ENCODE measurements at places on chromosomes 7 and 10.

GRCh38 chr7:90675982-90676381 is 79.9 kb downstream of the CDK14 start:
- DNase-seq, result no peak

DNA sequence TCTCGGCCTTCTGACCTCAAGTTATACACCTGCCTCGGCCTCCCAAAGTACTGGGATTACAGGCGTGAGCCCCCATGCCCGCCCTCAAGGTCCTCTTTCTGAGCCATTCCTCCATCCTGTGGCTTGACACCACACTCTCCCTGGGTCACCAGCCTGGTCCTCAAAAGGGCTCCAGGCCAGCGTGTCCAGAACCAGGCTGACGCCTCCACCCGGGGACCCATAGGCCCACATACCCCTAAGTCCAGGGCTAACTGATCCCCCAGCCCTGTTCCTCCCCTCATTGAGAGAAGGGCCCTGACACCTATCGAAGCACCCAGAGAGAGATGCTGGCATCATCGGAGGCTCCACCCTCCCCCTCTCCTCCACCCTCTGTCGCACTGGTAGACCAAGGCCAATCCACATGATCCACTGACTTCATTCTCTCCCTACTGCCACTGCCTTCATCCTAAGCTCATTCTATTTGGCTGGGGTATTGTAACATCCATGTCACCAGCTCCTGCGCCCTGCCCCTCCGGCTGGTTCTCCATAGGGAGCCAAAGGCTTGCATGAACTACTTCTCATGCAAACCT is 46.7 kb downstream of the TMEM270 start:
- DNase-seq, result no peak

DNA sequence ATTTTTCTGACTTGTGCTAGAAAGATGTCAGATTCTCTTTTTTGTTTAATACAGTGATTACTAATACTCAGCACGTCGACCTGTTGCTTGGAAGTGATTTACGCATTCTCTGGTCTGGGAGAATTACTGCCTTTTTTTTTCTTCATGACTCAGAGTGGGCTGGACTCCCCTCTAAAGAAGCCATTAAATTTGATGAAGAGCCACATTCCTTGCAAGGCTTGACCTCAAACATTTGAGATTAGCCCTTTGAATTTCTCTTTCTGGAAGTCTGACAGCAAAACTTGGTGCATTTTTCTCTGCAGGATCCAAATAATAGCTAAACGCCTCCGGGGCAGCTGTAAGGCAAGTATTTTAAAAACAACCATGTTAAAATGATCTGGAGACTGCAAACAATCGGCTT is 171.6 kb downstream of the GALNT17 start:
- DNase-seq, result no peak

GRCh38 chr7:51214098-51214497 is 102.5 kb downstream of the COBL start:
- no peak for DNase-seq

DNA sequence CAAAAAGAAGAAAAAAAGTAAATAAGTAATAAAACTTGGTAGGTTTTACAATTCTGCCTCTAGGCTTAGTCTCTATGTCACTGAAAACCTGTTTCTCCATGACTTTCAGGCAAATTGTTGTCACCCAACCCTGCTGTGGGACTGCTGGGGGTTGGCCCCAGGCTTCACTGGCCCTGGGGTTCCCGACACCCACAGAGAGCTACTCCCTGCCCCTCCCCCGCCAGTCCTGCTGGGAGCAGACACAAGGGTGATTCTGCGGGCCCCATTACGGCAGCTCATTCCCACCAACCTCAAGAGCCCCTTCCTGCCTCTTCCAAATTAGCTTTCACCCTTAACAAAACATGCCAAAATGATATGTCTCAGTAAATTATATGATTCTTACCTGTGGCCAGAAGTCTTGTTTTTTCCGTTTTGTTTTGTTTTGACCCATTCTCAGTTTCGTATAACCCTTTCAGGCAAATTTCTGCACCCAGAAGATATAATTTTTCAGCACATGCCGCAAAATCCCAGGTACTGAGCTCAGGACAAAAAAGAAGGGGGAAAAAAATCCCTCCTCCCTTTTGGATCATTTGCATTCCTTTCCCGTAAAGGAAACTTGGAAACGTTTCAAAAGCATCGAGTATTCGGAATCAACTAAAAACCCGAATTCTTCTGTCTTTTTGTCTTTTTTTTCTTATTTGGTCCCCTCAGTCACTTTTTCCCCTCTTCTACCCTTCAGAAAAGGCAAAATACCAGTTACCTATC is 27.8 kb downstream of the CHST15 start:
- no peak for DNase-seq

- no peak for DNase-seq
Observed at GRCh38 chr7:36749282-36749960, 25.1 kb upstream of the AOAH start.

- DNase-seq, result no peak
Observed at GRCh38 chr10:72952642-72953158, 1.9 kb downstream of the PLA2G12B start.

DNA sequence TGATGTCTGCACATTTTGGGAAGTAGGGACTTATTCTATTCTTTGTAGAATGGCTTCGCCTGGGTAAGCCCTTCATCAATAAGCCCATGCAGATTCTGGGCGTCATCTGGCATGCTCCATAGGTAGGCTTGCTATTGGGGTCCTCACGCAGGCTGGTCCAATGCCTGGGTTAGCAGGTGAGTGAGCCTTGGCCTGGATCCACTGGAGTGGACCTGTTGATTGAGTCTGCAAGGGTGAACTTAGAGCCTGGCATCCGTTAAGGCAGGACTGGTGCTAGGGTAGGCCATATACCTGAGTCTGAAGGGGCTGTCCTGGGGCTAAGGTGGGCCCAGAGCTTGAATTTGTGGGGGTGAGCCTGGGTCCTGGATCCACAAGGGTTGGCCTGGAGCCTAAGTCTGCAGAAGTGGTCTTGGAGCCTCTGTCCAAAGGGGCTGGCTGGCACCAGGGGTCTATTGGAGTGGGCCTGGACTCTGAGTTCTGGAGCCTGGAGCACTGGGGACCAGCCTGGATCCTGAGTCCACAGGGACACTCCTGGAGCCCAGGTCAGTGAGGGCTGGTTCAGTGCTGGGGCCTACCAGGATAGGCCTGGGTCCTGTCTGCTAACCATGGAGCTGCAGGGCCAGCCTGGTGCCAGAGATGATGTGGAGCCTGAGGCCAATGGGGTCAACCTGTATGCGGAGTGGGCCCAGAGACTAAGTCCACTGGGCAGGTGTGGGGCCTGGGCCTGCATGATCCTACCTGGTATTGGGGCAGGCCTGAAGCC is 297.7 kb downstream of the PTPRN2 start:
- DNase-seq, result no peak

DNA sequence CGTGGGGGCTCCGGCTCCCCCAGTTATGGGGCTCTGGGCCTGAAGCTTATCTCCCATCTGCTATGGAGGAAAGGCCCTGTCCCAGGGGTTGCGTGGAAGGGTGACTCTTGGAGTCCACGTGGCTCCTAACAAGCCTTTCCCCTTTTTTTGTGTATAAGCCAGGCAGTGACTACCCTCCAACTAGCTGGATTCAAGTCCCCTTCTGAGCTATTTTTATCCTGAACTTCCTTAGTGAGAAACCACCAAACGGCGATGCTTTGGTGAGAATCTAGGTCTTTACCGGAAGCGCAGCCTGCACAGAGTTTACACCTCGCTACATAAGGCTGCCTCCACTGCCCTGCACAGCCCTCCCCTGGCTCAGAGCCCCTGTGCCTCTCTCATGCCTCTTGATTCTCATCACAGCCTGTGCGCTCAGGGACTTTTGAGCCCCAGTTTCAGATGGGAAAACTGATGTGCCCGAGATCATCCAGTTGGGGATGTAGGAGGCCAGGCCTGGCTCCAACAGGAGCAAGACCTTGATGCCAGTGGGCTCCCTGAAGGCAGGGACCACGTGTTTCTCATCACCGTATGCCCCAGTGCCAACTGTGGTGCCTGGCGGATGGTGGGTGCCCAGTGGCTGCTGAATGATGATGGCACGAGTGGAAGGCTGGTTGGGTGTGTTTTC is 102.3 kb upstream of the PPIF start:
- DNase-seq, result no peak

GRCh38 chr7:155104913-155105312 is 34.8 kb downstream of the HTR5A start:
- DNase-seq, result no peak

DNA sequence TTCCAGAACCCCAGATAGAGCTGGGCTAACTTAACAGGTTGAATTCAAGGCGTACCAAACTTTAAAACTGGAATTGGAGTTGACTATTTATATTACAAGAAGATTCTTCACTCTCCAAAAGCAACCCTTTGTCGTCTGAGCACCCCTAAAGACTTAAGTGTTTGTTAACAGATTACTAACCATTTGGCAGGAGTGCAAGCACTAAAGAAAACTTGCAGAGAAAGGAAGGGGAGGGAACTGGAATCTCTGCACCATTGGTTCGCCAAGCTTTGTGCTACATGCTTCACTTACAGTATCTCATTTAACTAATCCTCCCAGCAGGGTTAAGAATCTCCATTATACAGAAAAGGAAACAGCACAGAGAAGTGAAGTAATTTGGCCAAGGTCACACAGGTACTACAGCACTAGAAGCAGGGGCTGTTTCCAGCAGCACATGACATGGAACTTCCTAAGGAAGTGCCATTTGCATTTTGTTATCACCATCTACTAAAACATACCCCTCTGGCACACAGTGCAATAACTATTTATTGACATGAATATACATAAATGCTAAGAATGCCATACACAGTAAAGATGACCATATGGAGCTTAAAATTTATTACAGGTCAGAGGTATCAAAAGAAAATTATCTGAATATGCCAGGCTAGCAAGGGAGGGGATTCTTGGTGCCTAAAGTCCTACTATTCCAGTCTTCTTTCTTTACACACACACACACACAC is 201.2 kb downstream of the KCNMA1 start:
- no peak for DNase-seq

DNA sequence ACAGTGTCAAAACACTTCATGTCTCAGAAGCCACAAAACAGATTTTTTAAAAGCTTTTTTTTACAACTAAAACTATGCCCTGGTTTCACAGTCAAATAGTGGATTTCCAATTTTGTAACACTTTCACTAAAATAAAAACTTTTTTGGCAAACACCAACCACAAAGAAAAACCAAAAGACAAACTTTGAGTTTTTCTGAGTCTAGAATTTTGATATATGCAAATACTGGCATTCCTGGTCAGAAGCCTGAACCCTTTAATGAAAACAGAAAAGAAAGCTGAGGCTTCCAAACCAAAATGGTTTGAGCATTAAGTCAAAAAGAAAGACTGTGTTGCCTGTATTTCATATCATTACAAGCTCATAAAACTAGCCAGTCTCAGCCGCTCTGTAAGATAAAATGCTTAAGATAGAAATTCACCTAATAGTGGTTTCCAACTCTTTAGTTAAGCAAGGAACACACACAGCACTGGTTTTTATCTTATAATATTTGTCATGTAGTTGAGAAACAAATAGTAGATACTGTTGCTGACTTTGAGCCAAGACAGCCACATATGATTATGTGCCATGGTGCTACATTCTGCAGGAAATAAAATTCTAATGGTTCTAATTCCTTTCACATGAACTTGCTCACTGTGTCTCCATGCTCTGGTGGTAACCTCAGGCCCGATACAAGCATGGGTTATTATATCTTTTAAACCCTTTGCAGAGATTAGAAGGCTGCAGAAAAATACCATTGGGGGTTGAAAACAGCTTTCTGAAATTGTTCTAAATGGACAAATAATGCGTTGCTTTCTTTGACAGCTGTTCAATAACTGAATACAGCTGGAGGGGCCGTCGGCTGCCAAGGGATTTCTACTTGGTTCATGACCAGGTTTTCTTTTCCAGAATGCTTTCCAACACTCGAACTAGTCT is 49.4 kb downstream of the FAM171A1 start:
- no peak for DNase-seq

DNA sequence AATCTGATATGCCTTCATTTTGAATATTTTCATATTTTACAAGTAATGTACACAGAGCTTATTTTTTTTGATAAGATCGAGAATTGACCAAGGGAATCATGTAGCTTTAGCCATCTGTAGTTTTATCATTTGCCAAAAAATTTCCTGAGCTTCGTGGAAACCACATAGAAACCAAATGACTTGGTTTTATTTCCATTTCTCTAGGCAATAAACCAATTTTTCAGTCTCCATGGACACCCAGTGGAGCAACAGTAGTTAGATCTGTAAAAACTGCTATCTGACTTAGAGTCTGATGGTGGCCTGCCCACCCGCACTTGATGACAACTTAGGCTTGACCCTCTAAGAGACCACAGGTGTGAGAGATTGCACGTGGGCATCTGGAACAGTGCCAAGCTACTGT is 127.8 kb upstream of the CDK6 start:
- DNase-seq, result no peak

DNA sequence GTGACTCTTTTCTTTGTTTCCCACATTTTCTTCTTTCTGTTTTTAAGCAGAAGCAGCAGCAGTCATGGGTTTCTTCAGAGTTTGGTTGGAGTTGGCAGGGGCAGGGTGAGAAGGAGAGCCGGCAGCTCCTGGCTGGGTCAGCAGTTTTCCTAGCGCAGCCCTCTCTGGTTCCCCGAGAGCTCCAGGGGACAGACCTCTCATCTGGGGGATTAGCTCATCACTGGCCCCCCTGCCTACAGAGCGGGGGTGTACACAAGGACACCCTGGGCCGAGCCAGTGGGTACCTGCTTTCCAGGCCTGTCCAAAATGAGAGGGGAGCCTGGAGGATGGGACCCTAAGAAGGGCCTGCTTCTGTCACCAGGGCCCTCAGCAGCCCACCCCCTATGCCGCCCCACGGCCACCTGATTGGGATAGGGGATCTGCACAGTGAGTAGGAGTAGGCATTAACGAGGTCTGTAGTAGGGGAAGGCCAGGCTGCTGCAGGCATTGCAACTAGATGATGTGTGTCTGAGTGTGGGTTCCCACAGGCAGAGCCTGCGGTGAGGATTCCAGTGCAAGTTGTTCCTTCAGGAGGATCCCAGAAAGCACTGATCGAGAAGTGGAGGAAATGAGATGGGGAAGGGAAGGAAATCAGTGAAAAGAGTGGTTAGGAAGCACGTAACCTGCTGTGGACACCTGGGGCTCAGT is 122.9 kb upstream of the PPIF start:
- DNase-seq, result no peak

- no peak for DNase-seq
Observed at GRCh38 chr7:121278120-121279021, 50.4 kb upstream of the WNT16 start.

- no peak for DNase-seq
Observed at GRCh38 chr10:62166331-62167131, 102.1 kb downstream of the RTKN2 start.
